DMS79 (cell line): ENCODE measurements at places on chromosomes 7 and 10.

GRCh38 chr7:139798892-139799291 lies 21.1 kb upstream of the HIPK2 start:
- DNase-seq, result no peak

- DNase-seq, result no peak
These were observed 29.7 kb downstream of the GBX1 start for GRCh38 chr7:151137791-151138152.

GRCh38 chr10:68280758-68281157 lies 48.8 kb upstream of the ATOH7 start:
- no peak for DNase-seq

DNA sequence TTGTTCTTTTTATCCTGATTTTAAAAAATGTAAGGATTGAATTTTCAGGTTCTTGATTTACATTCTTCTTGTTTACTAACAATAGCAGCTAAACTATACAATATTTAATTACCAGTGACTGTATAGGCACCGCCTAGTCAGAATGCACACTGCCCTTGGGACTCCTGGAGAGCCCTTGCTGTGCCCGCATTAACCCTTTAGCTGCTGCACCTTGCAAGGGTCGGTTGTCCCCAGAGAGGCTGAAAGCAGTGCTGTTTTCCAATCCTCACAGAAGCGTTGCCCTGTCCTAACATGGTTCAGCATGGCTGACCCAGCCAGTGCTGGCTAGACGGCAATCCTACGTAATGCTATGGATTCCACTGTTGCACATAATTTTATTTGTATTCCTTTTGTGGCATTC lies 102.6 kb downstream of the HECW1 start:
- no peak for DNase-seq

- no peak for DNase-seq
These were observed 27.0 kb downstream of the PPP1R3A start for GRCh38 chr7:113891828-113892227.

DNA sequence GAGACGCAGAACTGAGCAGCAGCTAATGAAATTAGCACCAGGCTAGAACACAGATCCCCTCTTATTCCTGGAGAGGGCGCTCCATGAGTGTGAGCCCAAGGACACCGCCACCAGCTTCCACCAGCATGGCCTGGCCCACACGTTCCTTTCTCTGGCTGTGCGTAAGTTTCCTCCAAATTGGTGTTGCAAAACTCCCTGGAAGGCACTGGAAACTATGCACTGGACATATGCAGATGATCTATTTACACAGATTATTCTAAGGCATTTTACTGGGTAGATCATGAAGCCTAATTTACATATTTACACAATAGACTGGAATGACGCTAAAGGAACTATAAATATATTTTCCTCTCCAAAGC lies 455.6 kb upstream of the FOXK1 start:
- DNase-seq, result no peak

GRCh38 chr10:65847436-65848230 lies 1078.2 kb upstream of the LRRTM3 start:
- DNase-seq, result no peak

DNA sequence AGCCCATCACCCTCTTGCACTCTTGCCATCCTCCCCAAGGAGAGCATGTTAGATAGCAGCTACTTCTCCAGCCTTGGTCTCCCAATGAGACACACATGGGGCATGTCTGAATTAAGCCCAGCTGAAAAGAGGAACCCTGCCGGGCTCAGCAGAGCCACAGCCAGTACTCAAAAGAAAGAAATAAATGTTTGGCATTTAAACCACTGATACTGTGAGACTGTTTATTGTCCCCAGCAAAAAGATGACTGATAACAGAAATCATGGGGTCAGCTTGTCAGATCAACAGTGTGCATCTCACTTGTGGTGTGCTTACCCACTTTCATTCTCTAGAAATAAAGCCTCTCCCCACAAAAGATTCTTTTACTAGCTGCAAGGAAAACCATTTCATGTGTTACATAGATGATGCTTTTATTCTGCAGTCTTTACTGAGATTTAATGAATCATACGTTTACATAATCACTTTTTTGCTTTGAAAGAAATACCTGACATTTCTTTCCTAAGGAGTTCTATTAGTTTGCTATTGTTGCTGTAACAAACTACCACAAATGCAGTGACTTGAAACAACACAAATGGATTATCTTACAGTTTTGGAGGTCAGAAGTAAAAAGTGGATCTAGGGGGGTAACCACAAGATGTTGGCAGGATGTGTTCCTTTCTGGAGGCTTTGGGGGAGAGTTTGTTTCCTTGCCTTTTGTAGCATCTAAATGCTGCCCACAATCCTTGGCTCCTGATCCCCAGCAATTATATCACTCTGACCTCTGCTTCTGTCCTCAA lies 20.9 kb downstream of the ANKRD7 start:
- no peak for DNase-seq

DNA sequence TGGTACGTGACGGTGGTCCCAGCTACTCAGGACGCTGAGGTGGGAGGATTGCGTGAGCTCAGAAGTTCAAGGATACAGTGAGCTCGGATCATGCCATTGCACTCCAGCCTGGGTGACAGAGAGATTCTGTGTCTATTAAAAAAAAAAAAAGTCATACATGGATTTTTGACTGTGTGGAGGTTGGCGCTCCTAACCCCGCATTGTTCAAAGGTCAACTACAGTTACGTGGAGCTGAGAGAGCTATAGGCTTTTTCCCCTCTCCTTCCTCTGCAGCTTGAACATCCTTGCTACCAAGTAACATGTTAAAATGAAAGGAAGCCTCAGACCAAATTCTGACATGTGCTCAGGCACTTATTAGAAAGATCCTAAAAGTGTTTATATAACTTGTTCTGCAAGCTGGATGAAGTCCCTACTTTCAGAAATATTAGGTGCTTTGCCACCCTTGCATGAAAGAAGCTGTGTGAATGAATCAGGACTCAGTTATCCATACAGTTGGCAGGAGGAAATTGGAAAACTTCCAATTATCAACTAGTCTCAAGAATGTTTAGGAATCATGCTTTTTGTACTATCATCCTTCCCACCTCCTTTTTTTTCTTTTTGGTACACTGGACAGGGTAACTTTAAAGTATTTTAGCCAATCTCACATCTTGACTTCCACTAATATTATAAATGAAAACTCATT lies 12.5 kb upstream of the ST7 start:
- no peak for DNase-seq

DNA sequence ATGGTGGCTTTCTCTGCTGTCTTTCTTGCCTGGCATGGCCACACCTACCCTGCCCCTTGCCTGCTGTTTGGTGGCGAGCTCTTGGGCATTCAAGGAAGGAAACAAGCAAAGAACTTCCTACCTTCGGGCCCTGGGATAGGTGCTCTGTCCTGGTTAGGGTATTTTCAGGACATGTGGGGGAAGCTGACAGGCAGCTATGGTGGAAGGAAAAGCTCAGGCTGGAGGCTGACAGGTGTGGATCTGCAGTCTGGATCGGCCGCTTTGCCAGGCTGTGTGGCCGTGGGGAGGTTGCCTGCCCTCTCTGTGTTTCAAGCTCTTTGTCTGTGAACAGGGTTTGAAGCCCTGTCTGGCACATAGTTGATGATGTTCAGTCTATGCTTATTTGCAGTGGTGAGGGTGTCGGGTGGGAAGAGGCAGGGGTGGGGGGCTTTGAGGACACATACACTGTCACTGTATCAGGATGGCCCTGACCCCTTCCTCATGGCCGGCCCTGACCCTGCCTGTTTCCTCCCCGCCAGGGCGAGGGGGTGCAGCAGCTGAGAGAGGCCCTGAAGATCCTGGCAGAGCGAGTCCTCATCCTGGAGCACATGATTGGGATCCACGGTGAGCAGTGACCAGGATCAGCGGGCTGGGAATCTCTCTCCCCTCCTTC lies 73.7 kb downstream of the MYL10 start:
- no peak for DNase-seq

GRCh38 chr10:3142146-3142875 lies 30.3 kb downstream of the PITRM1 start:
- no peak for DNase-seq

- DNase-seq, result no peak
These were observed 74.5 kb downstream of the OAT start for GRCh38 chr10:124344266-124344590.

DNA sequence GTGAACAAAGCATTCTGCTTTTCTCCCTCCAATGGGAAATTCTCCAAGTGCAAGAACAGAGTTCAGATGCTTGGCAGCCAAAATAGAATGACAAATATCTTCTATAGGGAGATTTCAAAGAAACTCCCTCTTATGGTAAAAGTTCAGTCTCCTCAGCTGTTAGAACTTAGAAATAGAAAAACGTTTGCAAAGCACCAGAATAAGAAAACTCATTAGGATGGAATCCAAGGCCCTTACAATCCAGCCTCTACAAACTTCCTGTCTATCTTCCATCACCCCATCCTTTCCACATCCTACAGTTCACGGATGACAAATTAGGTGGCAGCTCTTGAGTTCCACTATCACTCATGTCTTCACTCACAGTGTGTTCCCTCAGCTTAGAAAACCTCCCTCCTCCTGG lies 25.7 kb downstream of the FAM13C start:
- no peak for DNase-seq

DNA sequence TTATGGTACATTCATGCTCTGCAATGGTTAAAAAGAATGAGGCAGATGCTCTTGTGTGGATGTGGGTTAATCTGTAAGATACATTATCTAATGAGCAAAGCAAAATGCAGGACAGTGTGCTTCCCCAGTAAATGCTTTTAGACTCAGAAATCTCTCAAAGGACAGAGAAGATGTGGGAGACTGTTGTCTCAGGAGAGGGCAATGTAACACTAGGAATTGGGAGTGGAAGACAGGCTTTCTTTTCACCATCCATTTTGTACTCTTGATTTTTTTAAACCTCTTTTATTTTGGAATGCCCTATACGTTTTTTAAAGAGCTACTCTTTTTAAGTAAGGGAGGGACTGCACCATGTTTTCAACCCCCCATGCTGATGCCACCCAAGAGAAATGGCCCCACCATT lies 77.5 kb upstream of the ADAM12 start:
- no peak for DNase-seq

GRCh38 chr7:87517891-87518290 lies 42.4 kb upstream of the ABCB4 start:
- no peak for DNase-seq

DNA sequence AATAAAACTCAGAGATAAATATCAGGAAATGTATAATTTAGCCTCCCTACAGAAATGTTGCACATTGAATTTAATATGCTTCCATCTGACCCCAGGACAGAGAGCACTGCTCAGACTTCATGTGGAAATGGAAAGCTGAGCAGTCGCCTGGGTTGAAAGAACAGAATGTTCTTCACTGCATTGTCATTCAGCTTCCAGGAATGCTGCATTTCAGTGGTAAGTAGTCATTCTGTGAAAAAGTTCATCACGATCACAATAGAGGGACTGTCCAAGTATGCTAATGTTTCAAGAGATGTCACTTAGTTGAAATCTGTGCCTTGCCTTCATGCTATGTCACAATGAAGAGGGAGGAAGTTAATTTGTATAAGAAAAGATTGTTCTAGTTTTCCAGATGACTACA lies 147.3 kb downstream of the NRCAM start:
- DNase-seq, result no peak

DNA sequence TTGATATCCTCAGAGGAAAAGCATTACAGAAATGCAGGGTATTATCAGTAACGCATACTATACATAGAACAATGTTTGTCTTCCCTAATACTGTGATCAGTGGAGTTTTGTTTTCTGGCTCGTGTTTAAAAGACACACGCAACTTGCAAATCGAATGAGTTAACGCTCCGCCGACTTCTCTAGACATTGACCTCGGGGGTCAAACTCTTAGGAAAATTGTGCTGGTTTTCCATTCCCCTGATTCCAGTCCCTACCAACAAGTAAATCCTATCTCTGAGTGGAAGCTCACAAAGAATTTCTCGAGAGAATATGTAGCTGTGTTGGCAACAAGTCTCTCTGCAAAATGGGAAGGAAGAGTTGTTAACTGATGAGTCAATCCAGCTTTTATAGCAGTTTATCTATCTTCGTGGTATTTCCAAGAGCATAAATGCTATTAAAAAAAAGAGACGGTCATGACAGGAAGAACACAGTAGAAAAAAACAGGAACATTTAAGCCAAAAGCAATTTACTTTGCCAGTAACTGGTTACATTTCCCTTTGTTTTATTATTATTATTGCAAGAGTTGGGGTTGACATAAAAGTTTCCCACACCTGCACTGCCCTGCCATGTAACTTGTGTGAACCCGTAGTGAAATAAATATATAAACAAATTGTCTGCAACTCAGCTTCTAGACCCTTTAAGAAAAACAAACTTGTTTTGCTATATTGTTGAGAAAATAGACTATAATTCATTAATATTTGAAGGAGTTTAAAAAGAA lies 144.4 kb downstream of the ARID5B start:
- no peak for DNase-seq

- DNase-seq, result no peak
These were observed 67.8 kb downstream of the SLC13A1 start for GRCh38 chr7:123131961-123132360.

- DNase-seq, result no peak
These were observed 6.8 kb upstream of the NOM1 start for GRCh38 chr7:156942708-156943090.

GRCh38 chr10:5540891-5541290 lies 16.1 kb downstream of the CALML3 start:
- no peak for DNase-seq

DNA sequence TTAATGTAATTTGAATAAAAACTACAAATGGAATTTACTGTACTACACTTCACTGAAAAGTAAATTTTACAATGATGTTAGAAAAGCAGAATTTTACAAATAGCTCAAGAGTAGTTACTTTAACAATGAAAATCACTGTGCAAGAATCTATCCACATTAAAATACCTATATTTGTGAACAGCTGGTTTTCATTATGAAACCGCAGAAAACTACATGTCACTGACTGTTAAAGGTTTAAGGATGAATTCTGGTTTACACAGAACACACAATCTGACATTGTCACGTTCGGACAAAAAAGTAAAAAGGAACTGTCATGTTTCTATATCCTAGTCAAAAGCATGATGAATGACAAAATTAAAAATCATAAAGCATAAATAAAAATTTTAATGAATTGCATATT lies 415.3 kb upstream of the PRKCQ start:
- no peak for DNase-seq

- no peak for DNase-seq
These were observed 145.9 kb upstream of the ITGB1 start for GRCh38 chr10:33103863-33104379.

- DNase-seq, result no peak
These were observed 27.0 kb downstream of the DLD start for GRCh38 chr7:107917763-107918651.

DNA sequence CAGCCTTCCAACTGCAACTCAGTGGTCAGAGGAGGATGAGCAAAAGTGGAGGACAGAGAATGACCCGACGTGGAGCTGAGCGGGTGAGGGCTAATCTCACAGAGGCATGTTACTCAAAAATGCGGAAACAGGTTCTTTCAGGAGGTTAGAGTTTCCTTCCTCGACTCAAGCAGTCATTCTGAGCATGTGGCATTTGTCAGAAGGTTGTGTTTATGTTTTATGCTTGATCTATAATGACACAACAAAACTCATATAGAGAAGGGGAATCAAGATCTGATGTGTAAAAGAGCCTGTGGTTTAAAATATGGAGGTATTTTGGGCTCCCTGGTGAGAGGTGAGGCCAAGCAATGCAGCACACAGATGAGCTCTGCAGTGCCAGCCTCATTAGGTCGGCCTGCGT lies 311.4 kb downstream of the ADARB2 start:
- no peak for DNase-seq
